ENCODE measurements at places on chromosomes 5 and 9.

GRCh38 chr5:64742821-64743220 is 25.7 kb downstream of the SREK1IP1 start:
- no peak for DNase-seq

- no peak for DNase-seq
These were observed 102.5 kb downstream of the SPRY4 start for GRCh38 chr5:142222225-142222865.

- no peak for DNase-seq
These were observed 146.5 kb downstream of the CD180 start for GRCh38 chr5:67050125-67050524.

GRCh38 chr9:94768766-94769165 is 42.3 kb downstream of the AOPEP start:
- no peak for DNase-seq

DNA sequence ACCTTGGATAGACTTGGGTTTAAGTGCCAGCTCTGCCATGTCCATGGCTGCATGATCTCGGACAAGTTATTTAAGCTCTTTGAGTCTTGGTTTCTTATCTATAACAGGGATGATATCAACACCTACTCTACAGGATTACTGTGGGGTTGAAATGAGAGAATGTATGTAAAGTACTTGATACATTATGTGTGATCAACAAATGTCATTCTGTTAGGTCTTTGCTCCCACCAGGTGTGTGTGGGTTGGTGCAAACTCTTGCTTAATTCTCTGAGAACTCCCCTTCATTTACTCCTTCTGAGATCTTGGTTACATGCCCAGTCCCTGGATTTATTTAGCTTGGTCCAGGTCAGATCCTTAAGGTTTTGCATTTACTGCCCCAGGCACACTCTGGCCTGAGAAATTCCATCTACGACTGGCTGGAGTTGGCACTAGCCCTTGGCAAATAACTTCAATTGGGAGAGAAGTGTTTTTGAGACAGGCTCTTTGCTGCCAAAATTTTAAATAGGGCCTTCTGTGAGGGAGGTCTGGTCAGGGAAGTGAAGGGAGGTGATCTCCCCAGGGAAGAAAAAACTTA is 63.5 kb upstream of the KLF9 start:
- no peak for DNase-seq

DNA sequence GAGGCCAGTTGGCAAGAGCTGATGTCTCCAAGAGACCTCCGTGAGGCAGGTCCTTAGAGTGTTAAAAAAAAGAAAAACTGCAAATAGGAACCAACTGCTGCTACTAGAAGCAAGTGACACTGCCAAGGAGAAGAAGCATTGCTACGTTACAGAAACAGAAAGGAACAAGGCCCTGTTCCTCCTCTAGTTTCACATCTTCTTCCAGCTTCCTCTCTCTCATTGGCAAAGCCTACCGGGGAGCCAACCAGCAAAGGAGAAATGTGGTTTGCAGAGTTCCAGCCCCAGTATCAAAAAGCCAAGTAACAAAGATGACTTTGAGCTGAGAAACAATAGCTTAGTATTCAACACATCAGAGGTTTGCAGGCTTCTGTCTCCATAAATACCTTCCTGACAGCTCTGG is 145.9 kb downstream of the PRELID2 start:
- DNase-seq = no peak

DNA sequence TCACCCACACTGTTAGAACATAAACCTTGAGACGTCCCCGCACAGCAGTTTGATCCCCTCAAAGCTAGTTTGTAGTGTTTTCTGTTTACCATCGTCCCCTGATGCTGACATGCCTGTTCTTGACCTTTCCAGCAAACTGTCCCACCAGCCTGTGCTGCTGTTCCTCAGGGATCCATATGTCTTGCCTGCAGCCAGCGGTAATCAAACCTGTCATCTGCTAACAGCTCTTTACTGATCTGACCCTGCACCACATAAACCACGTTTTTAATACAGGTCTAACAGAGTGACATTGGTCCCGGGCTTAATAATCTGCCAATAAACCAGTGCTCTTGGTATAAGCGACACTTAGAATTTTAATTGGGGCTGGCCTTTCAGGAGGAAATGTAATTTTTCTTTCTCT is 34.7 kb downstream of the PPIC start:
- DNase-seq = no peak

DNA sequence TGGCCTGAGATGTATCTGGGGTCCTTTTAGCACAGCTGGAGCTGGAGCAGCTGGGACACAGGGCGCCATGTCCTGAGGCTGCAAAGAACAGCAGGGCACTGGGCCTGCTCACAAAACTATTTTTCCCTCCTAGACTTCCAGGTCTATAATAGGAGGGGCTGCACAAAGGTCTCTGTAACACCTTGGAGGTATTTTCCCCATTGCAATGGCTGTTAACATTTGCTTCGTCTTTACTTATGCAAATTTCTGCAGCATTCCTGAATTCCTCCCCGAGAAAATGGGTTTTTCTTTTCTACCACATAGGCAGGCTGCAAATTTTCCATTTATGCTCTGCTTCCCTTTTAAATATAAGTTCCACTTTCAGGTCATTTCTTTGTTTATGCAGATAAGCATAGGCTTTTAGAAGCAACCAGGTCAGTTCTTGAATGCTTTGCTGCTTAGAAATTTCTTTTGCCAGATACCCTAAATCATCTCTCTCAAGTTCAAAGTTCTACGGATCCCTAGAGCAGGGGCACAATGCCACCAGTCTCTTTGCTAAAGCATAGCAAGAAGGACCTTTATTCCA is 130.8 kb downstream of the PCSK1 start:
- no peak for DNase-seq

GRCh38 chr5:142176255-142176654 is 67.7 kb downstream of the NDFIP1 start:
- DNase-seq = no peak

GRCh38 chr9:108545436-108545835 is 310.4 kb downstream of the ACTL7B start:
- no peak for DNase-seq

DNA sequence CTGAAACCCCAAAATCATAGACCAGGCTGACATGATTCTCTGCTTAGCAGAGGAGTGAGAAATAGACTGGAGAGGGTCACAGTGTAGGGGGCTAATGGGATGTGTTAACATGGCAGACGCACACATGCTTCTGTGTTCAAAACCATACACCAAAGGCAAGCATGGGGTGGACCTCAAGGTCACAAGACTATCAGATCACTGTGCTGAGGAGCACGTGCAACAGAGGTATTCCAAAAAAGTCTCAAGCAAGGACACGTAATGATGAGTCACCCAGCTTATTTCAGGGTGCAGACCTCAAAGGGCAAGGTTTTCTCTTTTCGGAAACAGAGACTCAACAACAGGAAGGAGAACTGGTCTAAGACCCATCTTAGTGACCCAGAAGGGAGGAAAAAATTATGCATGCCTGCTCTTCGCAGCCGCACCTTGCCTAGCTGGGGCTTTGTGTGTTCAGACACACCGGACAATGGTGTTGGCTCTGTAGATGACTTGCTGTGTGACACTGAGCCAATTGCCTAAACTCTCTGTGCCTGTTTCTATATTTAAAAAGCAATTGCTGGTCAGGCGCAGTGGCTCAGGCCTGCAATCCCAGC is 20.3 kb downstream of the WHRN start:
- DNase-seq = no peak

GRCh38 chr5:157740229-157740610 is 3.3 kb upstream of the LSM11 start:
- DNase-seq = no peak

DNA sequence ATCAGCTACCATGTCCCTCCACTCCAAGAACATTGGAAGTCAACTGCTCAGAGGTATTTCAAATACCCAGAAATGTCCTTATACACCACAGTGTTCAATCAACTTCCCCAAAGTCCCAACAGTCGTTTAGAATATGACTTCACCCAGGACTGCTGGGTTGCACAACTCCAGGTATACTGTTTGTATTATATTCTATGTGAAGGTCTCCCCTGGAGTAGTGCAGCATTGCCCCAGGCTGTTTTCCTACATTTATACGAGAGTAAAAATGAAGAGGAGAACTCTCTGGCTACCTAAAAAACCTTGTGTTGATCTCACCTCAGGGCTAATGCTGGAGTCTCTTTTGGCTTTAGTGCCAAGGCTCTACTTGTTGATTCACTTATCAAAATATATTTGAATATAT is 183.6 kb upstream of the MAP3K1 start:
- DNase-seq = no peak

GRCh38 chr5:175107865-175108264 is 336.1 kb downstream of the DRD1 start:
- DNase-seq = no peak

DNA sequence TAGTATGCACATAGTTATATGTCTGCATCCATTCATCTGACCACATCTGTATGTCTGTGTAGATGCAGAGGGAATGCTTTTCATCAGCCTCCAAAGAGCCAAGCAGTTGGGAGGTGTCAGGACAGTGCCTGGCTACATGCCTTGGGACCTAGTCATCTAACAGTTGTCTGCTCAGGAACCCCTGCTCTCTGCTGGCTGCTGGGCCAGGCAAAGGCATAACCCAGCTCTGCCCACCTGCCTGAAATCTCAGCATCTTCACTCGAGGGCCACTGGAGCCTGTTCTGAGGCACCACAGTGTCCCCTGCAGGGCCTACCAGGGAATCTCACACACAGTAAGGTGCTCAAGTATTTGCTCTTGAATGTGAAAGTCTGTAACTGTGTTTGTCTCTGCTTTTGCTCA is 3.7 kb downstream of the C9orf50 start:
- DNase-seq = no peak

DNA sequence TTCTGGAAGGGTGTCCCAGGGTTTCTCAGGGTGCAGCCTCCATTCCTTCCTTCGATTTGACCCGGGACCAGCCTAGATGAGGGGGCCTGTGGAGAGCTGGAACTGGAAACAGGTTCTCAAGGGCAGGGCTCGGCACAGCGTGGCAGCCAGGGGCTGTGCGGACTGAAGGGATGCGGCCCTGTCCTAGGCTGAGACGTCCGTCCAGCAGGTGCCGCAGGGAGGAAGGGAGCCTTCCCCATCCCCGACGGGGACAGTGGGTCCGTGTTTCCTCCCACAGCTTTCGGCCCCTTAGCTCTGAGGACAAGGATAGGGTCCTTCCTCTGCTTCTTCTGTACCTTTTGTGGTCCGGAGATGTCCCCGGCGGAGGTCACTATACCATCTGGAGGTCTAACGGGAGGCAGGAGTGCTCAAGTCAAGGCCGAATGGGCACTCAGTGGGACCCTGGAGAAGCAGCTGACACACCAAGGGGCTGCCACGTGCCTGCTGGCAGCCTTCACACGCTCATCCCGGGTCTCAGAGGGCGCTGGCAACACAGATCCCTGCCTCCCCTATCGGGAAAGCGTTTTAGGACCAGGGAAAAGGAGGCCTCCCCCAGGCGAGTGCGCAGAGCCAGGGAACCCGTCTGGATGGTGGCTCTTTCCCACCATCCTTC is 49.9 kb downstream of the USP20 start:
- DNase-seq = no peak

DNA sequence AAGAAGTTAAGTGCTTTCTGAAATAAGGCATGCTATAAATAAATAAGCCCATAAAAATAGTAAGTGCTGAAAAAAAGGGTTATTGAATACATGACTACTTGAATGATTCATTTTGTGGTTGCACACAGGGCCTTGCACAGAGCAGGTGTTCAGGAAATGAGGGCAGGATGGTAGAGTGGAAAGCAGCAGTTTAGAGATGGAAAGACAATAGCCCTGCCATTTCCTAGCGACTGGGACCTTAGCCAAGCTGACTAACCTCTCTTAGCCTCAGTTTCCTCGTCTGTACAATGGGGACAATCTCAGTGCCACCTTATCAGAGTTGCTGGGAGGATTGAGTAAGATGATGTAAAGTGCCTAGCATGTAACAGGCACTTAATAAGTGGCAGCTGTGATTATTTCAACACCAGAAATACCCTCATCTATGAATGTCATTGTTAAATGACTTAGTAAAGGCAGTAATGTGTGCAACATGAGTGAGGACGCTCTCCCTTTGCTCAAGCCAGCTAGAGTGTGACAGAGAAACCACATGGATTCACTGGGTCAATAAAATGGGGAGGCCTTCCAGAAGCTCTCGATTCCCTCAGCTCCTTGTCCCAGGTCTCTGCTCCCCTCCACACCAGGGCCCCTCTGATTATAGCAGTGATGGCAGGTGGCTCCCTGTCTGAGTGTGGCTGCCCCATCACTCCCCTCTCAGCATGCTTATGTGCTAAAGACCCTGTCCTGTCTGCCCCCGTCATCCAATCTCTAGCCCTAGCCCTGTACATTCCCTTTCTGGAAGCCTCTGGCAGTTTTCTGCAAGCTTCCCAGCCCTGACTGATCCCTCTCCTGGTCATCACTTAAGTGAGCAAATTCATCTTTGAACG is 16.0 kb upstream of the PHF19 start:
- no peak for DNase-seq

DNA sequence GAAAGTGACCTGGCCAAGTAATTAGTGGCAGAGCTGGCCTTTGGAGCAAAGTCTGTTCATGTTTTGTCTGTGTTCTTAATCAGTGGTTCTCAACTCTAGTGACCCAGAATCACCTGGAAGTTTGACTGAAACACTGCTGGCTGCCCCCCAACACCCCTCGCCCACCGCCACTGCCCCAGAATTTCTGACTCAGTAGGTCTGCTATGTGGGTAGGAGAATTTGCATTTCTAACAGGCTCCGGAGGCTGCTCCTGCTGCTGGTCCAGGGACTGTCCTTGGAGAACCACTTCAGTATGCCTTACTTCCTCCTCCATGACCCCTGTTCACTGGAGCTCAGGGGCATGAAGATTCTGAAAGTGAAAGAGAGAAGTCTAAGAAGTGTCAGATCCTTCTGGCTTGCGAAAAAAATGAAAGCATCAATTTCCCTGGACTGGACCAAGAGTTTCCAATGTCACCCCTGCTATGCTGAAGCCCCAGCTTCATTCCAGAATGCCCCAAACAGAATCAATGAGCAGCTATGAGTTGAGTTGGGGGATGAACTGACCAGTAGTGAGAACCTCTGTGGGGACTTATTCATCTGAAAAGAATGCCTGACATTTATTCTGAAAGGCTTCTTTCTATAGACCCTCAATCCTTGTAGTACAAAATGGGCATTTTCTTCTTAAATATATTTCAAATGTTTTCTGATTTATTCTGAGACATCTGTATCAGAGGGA is 20.8 kb upstream of the COL15A1 start:
- DNase-seq = no peak

DNA sequence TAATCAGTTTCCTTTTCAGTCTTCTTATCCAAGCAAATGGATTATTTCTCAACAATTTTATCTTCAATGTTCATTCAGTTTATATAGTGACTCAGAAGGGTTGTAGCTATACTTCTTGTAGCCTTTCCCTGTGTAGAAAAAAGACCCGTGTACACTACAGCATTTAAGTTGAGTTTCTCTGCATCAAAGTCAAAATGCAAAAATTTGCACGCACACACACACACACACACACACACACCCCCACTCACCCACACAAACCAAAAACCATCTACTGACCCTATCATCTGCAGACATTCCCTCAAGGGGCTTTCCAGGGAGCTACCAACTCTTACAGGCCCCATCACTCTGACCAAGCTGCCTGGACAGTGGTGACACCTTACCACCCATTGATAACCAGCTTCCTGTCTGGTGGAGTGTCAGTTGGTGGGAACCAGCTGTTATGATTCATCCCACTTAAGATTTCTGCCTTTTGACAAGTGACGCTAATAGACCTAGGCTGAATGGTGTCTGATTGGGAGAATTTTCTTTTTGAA is 12.2 kb upstream of the ELL2 start:
- DNase-seq = peak; percentile 23
